ENCODE measurements at places on chromosomes 16 and 17.

- DNase-seq, result no peak
Measured at GRCh38 chr17:57819285-57819684, 30.6 kb downstream of the MRPS23 start.

GRCh38 chr17:68972119-68972704 is 17.0 kb upstream of the ABCA8 start:
- no peak for DNase-seq

DNA sequence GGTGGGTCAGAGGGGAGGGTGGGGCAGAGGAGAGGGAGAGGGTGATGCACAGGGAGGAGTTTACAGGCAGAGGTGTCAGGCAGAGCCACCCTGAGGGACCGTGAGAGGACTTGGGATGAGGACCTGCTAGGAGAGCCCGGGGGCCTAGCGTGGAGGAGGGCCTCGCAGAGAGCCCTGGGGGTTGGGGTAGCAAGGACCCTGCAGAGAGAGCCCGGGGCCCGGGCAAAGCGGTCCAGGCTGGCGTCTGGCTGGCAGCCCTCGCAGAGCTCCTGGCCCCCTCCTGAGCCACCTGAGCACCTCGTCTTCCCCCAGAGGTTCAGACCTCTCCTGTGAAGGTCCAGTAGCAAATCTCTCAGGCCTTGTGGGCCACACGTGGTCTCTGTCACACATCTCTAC is 42.0 kb upstream of the ZNF469 start:
- no peak for DNase-seq

DNA sequence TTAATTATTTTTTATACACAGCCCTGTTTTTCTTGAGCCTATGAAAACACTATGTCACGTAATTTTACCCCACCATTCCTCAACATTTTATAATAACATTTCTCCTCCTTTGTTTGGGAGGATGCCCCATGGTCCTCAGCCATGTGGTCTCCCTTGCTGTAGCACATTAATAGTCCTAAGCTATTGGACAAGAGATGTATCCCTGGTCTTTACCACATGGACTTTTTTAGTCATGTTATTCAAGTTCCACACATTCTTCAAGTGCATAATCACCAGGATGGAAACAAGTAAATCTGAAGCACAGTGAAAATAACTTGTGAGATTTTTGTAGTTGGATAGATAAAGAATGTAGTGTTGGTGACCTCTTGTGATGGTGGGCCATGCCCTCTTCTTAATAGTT is 2.0 kb upstream of the KRTAP2-3 start:
- no peak for DNase-seq

DNA sequence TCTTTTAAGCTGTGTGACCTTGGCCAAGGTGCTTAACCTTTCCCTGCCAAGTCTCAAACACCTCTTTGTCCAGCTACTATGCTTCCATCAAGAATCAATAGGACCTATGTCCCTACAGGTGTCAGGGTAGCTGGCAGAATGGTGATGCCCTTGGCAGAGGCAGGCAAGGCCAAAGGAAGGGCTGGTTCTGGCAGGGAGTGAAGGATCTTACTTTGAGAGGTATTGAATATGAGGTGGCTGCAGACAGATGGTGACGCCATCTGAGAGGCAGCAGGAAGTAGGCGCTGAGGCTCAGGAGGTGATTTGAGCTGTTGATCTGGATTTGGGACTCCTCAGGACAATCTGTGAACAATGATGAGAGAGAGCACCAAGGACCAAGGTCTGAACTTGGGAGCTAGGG is 12.5 kb downstream of the ABCC3 start:
- no peak for DNase-seq

- DNase-seq, result no peak
Measured at GRCh38 chr17:65786479-65786878, 225.0 kb upstream of the AXIN2 start.

GRCh38 chr17:20998571-20999043 is 44.2 kb downstream of the USP22 start:
- no peak for DNase-seq

- DNase-seq, result no peak
Measured at GRCh38 chr17:49913226-49914095, 55.5 kb upstream of the DLX4 start.

GRCh38 chr17:81519284-81520020 is 6.9 kb upstream of the ACTG1 start:
- DNase-seq, result no peak

GRCh38 chr17:79706931-79707850 is 23.6 kb upstream of the ENPP7 start:
- DNase-seq, result no peak

DNA sequence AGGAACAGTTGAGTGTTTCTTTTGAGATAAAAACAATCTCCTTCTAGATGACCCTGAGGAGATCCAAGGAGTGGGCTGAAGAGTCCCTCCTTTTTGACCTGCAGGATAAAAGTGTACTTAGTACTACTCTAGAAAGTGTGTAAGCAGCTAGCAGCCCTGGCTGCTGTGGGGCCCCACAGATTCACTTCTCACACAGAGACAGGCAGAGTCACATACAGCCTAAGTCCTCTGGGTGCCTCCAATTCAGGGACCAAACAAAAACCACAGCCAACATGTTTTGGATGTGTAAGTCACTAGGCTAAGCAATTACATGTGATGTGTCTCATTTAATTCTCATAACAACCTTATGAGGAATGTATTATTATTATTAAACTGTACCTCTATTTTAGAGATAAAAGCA is 97.1 kb downstream of the TMEM100 start:
- DNase-seq, result no peak

DNA sequence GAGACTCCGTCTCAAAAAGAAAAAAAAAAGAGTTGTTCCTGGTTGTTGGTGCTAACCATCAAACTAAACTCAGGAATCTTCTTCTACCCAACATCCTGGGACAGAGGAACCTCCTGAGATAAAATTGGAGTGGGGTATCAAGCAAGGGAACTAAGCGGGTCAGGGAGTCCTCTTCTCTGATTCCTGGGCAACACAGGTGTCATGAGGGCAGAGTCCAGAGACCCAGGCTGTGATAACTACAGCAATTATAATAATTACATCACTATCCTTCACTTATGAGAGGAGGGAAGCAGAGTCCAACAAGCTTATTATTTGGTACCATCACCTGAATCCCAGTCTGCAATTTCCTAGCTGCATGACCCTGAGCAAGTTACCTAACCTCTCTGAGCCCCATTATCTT is 8.1 kb downstream of the C17orf50 start:
- no peak for DNase-seq

DNA sequence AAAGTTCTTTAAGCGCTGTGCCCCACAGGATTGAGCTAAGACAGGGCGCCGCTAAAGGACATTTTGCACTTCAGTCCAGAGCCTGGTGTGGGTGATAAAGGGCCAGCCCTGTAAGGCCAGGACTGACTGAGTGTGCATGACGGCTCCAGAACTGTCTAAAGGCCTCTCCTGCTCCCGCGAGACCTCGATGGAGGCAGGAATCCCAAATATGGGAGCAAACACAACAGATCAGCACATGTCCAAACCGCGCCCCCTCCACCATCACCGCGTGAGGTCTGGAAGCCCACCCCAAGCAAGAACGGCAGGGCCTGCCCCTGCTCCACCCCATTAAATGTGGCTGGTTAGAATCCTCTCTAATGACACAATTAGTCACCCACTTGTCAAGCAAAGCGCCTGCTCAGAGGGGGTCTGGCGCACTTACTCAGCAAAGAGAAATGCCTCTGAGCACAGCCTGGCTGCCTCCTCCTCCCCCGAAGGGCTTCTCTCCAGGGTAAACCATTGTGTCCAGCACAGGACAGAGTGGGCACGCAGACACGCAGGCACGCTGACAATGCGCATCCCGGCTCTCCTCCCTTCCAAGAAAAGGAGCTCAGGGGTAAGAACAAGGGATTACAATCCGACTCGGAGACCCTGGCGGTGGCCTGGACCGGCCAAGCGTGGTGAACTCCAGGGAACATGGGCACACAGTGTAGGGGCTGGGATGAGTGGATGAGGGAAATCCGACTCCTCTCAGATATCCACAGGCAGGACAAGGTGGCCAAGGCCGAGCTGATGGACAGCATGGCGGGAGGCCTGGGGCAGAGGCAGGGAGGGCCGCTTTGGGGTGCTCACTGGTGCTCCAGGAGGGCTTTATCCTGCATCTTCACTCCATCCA is 1.5 kb downstream of the MXRA7 start:
- no peak for DNase-seq

DNA sequence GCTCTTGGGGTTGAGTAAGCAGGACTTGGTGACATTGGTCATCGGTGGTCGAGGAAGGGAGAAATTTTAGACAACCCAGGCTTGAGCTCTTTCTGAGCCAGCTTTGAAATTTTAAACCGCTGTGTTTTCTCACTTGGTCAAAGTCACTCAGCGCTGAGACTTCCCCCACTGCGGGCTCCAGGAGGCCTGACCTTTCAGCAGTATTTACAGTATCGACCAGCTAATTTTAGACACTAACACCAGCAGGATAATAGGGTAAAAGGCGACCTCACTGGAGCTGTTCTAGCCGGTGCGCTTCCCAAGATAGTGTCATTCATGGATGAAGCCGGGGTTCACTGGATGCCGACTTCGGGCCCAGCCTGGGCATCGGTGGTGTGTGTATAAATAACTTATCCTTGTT is 29.7 kb upstream of the WSCD1 start:
- no peak for DNase-seq

DNA sequence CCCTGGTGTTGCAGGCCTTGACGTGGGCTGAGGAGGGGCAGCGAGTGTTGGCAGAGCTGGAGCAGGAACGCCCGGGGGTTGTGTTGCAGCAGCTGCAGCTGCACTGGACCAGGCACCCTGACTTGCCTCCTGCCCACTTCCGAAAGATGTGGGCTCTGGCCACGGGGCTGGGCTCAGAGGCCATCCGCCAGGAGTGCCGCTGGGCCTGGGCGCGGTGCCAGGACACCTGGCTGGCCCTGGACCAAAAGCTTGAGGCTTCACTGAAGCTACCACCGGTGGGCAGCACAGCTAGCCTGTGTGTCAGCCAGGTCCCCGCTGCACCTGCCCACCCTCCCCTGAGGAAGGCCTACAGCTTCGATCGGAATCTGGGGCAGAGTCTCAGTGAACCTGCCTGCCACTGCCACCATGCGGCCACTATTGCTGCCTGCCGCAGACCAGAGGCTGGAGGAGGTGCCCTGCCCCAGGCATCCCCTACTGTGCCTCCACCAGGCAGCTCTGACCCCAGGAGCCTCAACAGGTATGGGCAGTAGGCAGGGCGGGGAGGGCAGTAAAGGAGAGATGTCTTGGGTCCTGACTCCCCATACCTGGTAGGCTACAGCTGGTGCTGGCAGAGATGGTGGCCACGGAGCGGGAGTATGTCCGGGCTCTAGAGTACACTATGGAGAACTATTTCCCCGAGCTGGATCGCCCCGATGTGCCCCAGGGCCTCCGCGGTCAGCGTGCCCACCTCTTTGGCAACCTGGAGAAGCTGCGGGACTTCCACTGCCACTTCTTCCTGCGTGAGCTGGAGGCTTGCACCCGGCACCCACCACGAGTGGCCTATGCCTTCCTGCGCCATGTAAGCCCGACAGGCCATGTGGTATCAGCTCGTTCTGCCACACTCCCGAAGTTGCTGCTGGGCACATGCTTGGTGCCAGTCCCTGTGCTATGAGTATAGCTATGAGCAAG is 5.6 kb downstream of the PLEKHG4 start:
- no peak for DNase-seq

- no peak for DNase-seq
Measured at GRCh38 chr17:66706851-66707450, 128.0 kb upstream of the CACNG5 start.
